ENCODE measurements at places on chromosomes 5 and 9. TPM values are rescaled to one million over a fixed set of nuclear protein-coding genes. Genes with fewer than 3 reads are reported as not detected.

GRCh38 chr5:141359790-141360426 is at the start of gene PCDHGB2:
TSS of gene PCDHGB2 (plus strand) at chr5:141359994. CDS start at chr5:141360136, 142 bp downstream.
- peak; percentile 60 for DNase-seq

GRCh38 chr9:71079451-71079850 is 42.0 kb downstream of the TRPM3 start:
- DNase-seq, result no peak

DNA sequence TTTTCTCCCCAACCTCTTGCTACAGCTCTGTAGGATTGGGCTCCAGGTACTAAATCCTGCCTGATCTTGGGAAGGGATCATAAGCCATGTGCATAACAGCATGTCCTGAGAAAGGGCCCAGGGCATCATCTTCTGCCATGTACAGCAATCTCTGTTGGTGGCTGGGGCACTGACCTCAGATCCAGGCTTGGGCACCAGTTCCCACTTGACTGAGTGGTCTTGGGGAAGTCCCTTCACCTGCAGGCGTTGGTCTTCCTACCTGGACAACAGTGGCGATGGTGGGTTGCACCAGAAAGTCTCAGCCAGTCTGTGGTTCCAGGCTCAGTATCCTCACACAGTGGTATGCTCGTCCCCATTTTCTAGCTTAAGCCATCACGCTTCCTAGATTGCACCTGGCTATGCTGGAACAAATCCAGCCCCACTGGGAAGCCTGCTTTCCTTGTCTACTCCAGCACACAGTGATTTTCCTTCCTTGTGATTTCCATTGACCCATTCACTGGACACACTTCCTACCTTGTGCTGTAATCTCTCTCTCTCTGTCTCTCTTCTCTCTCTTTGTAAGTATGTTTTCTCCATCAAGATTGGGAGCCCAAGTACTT is 121.7 kb upstream of the PITX1 start:
- no peak for DNase-seq

DNA sequence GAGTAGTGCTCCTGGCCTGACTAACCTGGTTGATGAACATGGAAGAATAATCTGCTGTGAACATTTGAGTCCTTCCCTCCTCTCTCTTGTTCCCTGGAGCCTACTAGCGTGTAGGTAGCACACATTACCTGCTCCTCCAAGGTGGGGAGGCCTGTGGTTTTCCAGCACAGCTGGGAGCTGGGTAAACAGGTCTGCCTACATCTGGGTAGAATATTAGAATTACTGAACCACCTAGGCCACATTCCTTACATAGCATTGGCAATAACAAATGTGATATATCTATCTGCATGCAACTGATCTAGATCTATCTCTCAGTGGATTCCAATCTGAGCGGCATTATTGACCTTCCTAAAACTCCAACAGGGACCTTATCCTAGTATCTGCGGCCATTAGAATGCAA is 151.0 kb upstream of the ZNF366 start:
- DNase-seq, result no peak

DNA sequence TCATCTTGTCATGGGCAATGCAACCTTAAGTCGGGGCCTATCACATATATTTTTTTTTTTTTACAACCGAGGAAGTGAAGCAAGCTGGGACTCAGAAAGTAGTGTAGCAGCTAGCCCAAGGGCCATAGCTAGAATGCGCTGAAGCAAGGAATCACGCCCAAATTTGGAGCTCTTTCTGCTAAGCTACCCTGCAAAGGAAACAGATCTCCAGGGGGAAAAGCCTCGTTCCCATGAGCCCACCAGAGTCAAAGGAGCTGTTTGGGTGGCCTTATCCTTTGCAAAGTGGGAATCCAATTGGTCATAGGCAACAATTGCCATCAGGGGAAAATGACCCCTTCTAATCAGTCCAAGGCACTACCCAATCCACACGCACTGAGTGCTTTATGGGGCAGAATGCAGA is 390.4 kb downstream of the EBF1 start:
- DNase-seq, result no peak

GRCh38 chr5:14713476-14714390 is 49.2 kb downstream of the OTULIN start:
- DNase-seq, result no peak

DNA sequence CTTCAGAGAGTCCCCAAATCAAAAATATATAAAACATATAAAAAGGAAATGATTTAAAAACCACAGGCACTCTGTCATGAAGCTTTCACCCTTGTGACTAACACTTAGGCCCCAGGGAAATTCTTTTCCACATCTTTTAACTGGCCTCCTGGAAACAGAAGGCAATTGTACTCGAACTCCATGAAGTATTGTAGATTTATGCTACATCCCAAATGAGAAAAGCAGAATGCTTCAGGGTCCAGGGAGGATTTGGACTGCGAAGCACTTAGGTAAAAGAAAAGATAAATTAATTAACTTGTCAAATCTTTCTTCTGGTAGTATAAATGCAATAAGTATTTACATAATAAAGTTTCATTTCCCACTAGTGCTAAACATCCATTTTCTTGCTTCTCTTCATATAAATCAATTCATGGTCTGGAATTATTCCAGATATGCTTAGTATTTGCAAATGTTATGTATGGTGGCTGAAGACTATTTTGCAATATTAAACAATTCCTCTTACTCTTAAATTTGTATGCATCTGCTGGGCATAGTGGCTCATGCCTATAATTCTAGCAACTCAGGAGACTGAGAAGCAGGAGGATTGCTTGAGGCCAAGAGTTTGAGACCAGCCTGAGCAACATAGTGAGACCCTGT is 64.9 kb upstream of the ELL2 start:
- DNase-seq, result no peak

DNA sequence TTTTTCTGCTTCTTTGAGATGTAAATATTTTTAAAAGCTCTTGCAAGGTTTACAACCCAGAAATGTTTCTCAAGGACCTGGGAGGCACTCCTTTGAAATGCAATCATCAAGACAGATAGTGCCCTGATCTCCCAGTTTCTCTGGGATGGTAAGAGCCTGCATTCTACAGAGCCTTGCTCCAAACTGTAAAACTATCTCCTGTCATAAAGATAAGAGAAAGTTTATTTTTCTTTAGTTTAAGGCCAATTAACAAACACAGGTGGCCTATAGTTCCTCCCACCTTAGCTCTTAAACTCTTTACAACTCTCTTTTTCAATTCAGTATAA is 1231.1 kb upstream of the NUDT12 start:
- peak; percentile 3 for DNase-seq

- no peak for DNase-seq
Measured at GRCh38 chr5:160468363-160468975, 46.8 kb downstream of the PTTG1 start.

GRCh38 chr9:79471580-79472543 is 99.9 kb upstream of the TLE4 start:
- peak; percentile 75 for DNase-seq

DNA sequence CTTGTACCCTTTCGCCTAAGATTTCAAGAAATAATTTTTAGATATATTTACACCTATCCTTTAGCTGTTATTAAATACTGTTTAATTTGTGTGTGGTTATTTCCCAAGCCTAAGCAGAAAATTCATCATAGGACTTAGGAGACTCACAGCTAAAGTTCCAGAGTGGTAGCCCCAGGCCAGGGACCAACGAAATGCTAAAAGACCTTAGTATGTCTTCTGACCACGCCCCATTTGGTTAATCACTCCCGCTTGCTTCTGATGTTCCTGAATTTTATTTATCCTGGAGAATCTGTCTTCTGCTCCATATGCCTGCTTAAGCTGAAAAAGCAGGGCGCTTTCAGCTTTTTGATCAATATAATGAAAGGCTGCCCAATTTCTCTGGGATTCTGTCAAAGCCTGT is 18.7 kb upstream of the SEMA6A start:
- DNase-seq, result no peak

- DNase-seq, result no peak
Measured at GRCh38 chr5:95887977-95888376, 65.5 kb upstream of the GLRX start.

GRCh38 chr9:37198831-37199230 is 78.5 kb downstream of the ZCCHC7 start:
- no peak for DNase-seq

- DNase-seq, result no peak
Measured at GRCh38 chr9:89687188-89687587, 82.4 kb downstream of the GADD45G start.

GRCh38 chr9:115628426-115628825 is 510.5 kb upstream of the TNC start:
- DNase-seq, result no peak

GRCh38 chr5:172505403-172505759 is 51.1 kb upstream of the SH3PXD2B start:
- DNase-seq, result no peak

DNA sequence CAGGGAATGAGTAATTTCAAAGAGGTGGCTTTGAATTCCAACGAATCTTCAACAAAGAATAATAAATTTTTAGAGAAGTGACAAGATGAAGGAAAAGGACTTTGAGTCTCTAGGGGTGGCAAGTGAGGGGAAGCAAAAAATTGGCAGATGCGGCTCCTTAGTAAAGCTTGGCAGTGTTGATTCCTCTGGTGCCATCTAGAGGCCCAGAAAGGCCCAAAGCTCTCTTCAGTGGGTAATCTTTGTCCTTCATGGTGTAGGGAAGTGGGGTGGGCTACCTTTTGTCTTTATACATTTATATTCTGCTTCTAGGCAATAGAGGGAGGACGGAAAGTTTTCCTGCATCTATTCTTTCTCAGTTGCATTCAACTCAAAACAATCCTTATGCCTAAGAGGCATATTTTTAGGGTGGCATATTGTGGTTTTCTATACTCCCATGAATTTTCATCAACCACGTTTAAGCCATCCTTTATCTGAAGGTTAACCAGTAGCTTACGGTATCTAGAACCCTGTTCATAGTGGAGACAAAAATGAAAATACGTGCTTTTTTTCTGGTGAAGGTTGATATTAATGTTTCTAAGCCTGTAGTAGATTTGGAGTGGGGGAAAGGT is 17.5 kb upstream of the ROPN1L start:
- no peak for DNase-seq

GRCh38 chr5:173881811-173882575 is 6.2 kb upstream of the CPEB4 start:
- DNase-seq, result no peak

GRCh38 chr9:16039218-16039987 is 486.6 kb downstream of the CCDC171 start:
- DNase-seq, result no peak

DNA sequence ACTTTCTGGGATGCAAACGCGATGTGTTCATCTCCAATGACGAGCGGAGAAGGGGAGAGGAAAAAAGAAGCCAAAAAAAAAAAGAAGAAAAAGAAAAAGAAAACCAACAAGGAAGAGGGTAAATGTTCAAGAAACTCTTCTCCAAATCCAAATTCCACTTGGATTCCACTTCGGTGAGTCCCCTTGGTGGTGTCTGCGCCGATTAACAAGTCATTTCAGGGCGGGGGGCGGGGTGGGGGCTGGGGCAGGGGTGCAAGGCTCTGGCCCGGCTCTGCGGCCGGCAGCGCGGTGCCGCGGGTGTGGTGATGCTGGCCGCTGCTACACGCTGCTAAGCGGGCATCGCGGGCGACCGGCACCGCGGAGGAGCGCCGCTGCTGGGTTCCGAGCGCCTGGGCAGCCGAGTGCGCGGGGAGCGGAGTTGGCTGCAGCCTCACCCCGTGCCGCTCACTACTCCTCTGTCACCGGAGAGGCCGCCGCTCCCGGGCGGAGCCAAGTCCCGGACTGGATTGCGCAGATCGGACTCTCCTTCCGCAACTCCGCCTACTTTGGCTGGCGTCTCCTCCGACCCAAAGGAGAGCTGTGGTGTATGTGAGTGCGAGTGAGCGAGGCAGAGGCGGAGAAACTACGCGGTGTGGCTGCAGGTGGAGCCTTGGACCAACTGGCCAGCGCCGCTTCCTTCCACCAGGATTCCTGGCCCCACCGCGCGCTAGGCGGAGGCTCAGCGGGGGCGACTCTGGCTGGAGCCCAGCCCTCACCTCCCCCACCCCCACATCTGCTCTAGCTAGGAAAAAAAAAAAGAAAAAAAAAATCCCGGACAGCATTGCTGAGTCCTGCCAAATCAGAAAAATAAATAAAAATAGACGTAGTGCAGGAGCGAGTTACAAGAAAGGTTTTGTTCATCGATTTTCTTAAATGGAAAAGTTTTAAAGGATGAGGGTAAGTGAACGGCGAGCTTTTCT is at the start of gene SEMA6A:
TSS of gene SEMA6A (minus strand) at position 457 of the 959 bp plus-strand sequence. CDS start 69,879 bp downstream, outside the sequence.
- DNase-seq, result peak; percentile 96

- DNase-seq, result no peak
Measured at GRCh38 chr5:131381777-131382176, 117.9 kb downstream of the CDC42SE2 start.

DNA sequence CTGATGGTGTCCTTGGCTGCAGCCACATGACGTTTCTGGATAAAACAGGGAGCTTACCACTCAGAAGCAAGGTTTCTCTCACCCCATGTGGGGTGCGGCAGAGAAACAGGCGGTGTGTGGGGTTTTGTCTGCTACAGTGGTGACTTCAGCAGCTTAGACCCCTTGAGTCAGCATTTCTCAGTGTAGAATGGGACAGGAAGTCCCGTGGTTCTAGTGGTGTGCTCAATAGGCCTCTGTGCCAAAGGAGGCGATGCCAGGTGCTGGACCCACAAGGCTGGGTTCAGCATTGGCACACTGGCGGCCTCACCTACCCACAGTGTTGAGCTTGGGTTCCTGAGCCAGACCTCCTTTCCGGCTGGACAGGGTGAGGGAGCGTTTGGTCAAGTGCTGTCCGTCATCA is 125.2 kb upstream of the SMIM23 start:
- DNase-seq, result no peak

GRCh38 chr9:69748304-69748703 is 11.5 kb downstream of the PTAR1 start:
- DNase-seq, result no peak

- peak; percentile 29 for DNase-seq
Measured at GRCh38 chr5:95884017-95884325, 61.4 kb upstream of the GLRX start.

GRCh38 chr5:26192486-26192885 is 845.9 kb downstream of the CDH9 start:
- DNase-seq, result no peak

- no peak for DNase-seq
Measured at GRCh38 chr5:57503433-57503832, 20.8 kb upstream of the ACTBL2 start.

GRCh38 chr9:115138151-115138550 is 20.2 kb upstream of the TNC start:
- no peak for DNase-seq

The GCNT4 gene
- 2.7 TPM for total RNA-seq

The GZMA gene
- not detected for total RNA-seq

The IL4 gene
- total RNA-seq, result not detected

The PRR16 gene
- total RNA-seq, result 30.4 TPM

The ZNF483 gene
- 5.9 TPM for total RNA-seq

The PCDHGC5 gene
- total RNA-seq, result 5.3 TPM

The C5orf58 gene
- not detected for total RNA-seq

The CARTPT gene
- total RNA-seq, result not detected

The NTRK2 gene
- total RNA-seq, result 3.3 TPM

The BASP1 gene
- total RNA-seq, result 242 TPM

The KIF20A gene
- total RNA-seq, result 7.2 TPM

The PCDHA9 gene
- 0.29 TPM for total RNA-seq

The RMRP gene
- 88,726 TPM for total RNA-seq

The IFNA2 gene
- total RNA-seq, result not detected

The SPINK1 gene
- total RNA-seq, result not detected

The SLC6A18 gene
- not detected for total RNA-seq

The BTNL9 gene
- total RNA-seq, result not detected

All from osteoblast (primary cell).